ENCODE measurements at places on chromosomes 4 and X.
A peak's percentile ranks its signal among the peaks of the same experiment; 100 is the strongest.

GRCh38 chr4:12144051-12144450 is 715.4 kb upstream of the HS3ST1 start:
- DNase-seq, result no peak

DNA sequence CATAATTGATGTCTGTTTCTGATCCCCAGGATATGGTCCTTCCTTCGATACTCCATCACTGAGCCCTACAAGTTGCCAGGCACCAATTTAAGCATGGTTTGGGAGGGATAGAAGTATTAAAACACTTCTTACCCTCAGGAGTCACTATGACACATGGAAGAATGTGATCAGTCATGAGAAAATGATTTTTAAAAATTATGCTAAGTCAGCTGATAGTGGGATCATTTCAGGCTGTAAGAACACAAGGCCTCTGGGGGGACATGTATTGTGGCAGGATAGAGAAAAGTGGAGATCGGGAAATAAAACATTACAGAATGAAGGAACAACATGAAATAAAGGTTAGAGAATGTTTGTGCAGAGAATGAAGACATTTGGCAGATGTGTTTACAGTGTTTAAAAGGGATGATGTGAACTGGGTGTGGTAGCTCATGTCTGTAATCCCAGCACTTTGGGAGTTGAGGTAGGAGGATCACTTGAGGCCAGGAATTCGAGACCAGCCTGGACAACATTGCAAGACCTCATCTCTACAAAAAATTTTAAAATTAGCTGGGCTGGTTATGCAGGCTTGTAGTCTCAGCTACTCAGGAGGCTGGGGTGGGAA is 64.0 kb downstream of the ELOVL6 start:
- no peak for DNase-seq

DNA sequence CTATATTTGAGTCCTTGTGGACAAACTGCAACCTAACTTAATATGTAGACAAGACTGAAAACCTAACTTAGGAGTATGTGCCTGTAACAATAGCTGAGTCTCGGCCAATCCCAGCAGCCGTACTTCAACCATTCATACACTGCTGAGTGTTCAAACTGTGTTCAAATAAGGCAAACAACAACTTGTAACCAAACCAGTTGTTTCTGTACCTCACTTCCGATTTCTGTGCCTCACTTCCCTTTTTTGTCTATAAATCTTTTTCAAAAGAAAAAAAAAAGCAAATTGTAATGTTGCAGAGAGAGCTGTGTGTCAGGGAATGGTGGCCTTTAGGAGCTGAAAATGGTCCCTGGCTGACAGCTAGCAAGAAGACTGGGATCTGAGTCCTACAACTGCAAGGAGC is 46.0 kb downstream of the GEMIN8 start:
- no peak for DNase-seq

- peak; percentile 61 for DNase-seq
These were observed 14.9 kb downstream of the RPS3A start for GRCh38 chr4:151114338-151114737.

DNA sequence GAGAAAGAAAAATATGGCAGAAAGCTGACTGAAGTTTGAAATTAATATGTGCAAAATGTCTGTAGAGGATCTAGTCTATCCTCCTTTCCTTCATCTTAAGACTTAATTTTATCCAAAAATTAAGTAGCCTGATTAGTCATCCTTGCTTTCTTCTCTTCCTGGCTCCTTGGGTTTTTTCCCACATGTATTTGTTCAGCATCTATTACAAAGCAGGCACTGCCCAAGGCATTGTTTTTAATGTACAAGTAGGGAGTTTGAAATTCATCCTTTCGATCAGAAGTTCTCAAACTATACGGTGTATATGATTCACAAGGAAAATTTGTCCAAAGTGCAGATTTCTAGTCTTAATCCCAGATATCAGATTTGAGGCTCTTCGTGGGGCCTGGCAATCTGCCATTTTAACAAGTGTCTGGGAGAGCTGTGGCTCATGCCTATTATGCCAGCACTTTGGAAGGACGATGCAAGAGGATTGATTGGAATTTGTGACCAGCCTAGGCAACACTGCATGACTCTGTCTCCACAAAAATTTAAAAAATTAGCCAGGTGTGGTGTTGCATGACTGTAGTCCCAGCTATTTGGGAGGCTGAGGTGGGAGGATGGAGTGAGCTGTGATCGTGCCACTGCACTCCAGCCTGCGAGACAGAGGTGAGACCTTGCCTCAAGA is 19.4 kb upstream of the YTHDC1 start:
- DNase-seq, result no peak

- no peak for DNase-seq
These were observed 52.5 kb upstream of the GRPEL1 start for GRCh38 chr4:7120341-7120740.

- DNase-seq, result no peak
These were observed 37.7 kb downstream of the ETDC start for GRCh38 chrX:135346975-135347374.

DNA sequence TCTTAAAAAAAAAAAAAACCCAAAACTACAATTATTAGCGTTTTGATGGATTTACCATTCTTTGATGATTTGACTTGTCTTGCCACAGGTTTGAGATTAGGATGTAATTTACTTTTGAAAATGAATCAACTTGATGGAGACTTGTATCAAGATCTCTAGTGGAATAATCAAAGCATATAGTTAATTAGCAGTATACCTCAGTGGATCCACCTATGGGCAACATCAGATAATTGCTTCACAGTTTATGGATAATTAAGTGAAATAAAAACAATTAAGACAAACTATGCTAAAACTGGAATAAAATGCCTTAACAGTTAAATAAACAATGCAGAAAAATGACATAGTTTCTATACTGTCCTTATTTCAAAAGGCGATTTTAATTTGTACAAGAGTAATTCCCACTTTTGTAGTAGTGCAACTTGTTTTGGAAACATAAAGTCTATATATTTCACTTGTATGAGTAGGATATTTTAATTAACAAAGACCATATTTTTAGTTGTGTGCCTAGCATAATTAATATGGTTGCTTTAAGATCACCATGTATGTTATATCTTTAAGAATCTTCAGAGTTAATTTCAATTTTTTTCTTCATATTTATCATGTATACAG is 4.2 kb downstream of the CPEB2 start:
- no peak for DNase-seq

DNA sequence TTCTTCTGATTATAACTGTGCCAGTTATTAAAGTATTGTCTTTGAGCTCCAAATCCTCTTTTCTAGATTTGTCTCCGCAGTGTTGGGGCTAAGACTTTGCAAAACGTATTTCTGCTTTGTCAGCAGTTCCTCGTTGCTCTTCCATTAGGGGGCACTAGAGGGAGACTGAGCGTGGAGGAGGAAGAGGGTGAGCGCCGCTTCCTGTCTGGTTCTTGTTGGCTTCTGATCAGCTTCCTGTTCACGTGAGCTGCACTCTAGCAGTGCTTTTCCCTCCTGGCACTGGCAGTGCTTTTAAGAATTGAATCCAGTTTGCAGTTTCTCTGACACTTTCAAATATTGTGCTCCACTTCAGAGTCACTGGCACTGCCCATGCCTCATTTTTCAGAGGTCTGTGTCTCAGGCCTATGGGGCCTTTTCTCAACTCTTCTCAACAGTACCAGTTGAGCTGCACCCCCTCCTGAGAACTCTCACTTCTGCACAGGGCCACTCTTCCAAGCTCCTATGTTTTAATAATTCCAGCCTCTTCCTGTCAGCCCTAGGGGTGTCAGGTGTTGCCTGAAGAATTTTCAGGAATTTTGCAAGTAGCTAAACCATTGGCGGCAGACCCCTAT is 54.4 kb upstream of the LCORL start:
- DNase-seq, result no peak

DNA sequence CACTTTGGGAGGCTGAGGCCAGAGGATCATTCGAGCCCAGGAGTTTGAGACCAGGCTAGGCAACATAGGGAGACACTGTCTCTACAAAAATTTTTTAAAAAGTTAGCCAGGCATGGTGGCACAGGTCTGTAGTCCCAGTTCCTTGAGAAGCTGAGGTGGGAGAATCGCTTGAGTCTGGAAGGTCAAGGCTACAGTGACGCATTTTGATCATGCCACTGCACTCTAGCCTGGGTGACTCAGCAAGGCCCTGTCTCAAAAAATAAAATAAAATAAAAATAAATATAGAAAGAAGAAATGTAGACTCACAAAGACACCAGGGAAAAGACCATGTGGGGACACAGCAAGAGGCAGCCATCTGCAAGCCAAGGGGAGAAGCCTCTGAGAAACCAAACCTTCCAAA is 42.3 kb upstream of the SLC7A3 start:
- no peak for DNase-seq

- DNase-seq, result no peak
These were observed 83.4 kb upstream of the MID1IP1 start for GRCh38 chrX:38717871-38718270.

GRCh38 chr4:145076469-145076855 is 21.5 kb downstream of the ANAPC10 start:
- DNase-seq, result no peak

GRCh38 chr4:155430895-155431795 is 54.4 kb upstream of the MAP9 start:
- DNase-seq, result peak; percentile 59

DNA sequence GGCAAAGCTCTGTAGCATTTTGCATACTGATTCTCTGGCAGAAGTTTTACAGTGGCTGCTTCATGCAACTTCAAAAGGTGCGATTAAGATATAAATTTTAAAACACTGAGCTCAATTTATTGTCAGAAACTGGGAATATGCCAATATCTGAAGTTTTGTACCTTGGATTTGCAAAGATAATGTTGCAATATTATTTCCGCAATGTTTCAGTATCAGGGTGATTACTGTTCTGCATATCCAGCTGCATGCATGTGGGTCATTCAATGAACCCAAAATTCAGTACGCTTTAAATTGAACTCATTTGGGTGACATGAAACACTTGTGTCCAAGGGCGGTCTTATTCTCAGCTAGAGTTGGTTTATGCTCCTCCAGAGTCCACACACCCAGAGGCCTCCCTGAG is 26.2 kb downstream of the TRMT10A start:
- no peak for DNase-seq

DNA sequence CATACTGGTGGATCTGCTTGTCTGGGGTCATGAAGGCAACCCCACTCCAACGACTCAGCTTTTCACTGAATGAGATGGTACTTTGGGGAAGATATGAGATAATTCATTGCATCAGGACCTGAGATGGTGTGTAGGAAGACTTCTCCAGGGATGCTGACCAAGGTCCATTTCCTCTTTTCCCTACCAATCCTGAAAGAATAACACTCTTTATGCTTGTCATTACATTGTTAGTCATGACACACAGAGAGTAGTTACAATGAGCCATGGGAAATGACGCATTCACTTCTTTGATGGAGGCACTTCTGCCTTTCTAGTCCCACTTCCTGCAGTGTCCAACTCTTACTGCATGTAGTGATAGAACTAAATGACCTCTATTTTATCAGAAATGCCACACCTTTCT is 58.6 kb downstream of the AREG start:
- no peak for DNase-seq

DNA sequence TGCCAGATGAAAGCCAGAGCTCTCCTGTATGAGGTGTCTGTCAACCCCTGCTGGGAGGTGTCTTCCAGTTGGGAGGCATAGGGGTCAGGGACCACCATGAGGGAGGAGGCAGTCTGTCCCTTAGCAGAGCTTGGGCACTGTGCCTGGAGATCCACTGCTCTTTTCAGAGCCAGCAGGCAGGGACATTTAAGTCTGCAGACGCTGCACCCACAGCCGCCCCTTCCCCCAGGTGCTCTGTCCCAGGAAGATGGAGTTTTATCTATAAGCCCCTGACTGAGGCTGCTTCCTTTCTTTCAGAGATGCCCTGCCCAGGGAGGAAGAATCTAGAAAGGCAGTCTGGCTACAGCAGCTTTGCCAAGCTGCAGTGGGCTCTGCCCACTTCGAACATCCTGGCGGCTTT is 893.6 kb downstream of the ADGRL3 start:
- DNase-seq, result no peak

- no peak for DNase-seq
These were observed 85.1 kb upstream of the ADAD1 start for GRCh38 chr4:122293374-122294365.

DNA sequence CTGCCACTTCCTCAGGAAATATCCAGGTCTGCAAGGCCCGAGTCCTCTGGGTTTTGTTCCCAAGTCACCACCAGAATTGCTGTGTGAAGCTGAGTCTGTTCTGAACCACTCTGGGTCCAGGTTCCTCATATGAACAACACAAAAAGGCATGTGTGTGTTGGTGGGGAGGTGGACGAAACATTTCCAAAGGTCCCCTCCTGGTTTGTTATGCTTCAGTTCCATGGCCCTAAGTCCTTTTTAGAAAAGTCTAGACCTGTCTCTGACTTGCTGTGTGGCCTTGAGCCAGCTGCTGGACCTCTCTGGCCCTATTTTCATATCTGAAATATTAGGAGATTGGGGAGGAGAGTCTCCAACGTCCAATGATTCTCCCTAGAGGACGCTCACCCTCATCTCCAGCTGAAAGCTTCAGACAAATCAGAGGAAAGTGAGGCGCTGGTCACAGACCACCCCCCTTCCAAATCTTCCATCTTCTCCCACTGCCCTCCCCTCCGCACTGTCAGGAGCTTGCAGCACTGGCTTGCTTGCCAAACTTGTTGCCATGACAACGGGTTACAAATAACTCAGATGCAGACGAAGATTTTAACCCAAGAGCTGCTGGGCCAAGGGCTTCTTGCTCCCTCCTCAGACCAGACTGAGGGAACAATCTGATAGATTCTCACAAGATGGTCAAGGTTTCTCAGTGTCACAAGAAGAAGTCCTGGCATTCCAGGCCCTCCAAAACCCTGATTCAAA is 64.5 kb downstream of the SMC1A start:
- DNase-seq, result peak; percentile 52

DNA sequence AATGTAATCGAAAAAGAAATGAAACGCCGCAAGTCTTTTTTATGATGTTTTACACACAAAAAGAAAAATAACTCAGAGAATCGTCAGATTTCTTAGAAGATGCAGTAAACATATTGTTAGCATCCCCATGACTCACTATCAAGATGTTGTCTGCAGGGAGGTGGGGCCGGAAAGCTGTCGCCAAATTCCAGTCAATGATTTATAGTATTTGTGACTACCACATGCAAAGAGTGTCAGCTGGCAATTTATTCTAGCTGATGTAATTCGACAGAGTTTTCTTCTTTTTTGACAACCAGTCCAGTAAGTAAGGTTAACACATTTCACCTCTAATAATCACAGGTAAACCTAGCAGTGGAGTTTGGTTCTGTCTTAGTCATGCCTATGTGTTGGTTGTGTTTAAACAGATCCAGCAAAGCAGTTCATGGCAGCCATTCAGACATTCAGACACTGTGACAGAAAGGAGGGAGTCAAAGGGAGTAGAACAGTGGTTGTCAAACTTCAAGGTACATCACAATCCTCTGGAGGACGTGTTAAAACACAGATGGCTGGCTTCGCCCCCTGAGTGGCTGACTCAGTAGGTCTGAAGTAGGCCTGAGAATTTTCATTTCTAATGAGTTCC is 19.8 kb upstream of the PPP1R2C start:
- no peak for DNase-seq

DNA sequence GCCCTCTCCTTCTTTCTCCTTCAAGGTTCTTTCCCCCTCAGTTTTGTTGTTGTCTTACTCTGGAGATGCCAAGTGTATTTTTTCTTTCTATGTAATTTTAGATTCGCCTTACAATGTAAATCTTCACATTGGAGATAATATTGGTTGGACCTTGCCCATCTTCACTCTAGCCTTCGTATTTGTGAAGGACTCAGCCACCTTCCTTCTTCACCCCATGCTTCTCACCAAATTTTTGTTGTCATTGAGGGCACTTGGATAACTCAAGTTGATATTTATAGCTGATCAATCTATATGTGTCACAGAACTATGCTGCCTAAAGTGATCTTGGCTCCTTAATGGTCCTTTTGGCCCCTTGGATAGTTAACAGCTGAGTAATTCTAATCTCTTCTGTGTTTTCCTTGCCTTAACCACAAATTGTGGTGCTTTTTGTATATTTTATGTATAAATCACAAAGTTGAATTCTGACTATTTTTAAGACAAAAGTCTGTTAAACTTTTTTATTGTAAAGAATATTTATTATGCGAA is 6.5 kb downstream of the SPRY1 start:
- no peak for DNase-seq
